ENCODE measurements at places on chromosomes 3 and 15. TPM values are rescaled to one million over a fixed set of nuclear protein-coding genes. Genes with fewer than 3 reads are reported as not detected.
A peak's percentile ranks its signal among the peaks of the same experiment; 100 is the strongest.

- no peak for DNase-seq
Measured at GRCh38 chr3:191345334-191345733, 15.0 kb upstream of the UTS2B start.

Gene CHDH
- 1.6 TPM for total RNA-seq

DNA sequence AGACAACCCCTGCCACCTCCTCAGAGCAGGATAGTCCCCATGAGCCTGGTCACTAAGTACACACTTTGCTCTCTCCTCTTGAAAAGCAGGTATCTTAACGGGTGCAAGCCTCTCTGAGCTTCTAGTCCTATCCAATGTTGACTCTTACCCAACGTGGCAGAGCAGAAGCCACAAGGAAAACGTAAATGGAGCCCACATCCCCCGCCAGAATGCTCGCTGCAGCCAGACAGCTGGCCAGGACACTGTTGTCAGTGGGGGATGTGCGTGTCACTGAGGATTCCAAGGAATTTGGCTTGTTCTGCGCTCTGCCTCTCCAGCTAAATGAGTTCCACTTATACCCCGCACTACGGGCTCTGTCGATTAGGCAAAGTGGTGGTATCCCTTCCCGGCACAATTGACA lies 67.8 kb upstream of the IGF1R start:
- DNase-seq: no peak

DNA sequence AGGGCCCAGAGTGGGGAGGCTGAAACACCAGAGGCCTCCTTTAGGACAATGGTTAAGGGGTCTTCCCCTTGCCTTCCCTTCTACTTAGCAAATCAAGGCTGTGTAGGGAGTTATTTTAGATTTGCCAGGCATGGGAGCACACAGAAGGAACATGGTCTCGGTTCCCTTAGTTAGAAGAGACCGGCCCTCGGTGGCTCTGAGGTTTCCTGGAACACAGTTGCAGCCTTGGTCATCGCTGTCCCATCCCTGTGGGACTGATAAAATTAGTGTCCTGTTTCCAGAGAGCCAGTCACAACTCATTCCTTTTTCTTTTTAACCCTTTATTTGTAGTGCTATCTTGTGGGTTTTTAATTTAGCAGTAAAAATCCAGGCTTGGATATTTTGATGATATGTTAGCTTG lies 81.4 kb downstream of the CRTC3 start:
- no peak for DNase-seq

- no peak for DNase-seq
Measured at GRCh38 chr15:70717237-70717793, 46.0 kb downstream of the UACA start.

Gene OR4F6
- total RNA-seq: not detected

- peak; percentile 67 for DNase-seq
Measured at GRCh38 chr3:179196098-179196497, 47.9 kb downstream of the PIK3CA start.

- no peak for DNase-seq
Measured at GRCh38 chr15:97981058-97981457, 20.6 kb downstream of the ARRDC4 start.

Gene STAB1
- total RNA-seq: 1.8 TPM

DNA sequence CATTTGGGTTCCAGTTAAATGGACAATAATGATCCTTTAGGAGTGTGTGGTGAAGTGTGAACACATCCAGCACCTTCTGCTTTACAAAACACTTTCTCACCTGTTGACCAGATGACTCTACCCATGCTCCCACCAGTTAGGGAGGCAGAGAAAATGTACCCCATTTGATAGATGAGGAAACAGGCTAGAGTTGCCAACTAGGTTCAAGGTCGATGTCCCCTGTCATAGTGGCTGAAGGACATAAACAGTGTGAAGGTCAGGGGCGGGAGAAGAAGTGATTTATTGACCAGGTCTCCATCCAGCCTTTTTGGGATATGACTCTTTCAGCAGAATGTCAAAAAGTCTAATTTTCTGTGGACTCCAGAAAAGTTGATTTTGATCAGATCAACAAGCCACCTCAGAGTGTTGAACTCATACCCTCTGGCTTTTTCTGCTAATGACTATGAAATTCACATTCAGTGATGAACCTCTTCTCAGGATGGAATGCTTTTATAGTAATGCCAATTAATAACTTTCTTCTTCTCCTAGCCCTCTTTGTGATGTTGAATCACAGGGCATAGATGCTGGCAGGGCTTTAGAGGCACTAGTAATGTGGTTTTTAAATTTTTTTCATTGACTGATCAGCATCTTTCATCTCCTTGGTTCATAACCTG lies 57.5 kb downstream of the CPN2 start:
- no peak for DNase-seq

DNA sequence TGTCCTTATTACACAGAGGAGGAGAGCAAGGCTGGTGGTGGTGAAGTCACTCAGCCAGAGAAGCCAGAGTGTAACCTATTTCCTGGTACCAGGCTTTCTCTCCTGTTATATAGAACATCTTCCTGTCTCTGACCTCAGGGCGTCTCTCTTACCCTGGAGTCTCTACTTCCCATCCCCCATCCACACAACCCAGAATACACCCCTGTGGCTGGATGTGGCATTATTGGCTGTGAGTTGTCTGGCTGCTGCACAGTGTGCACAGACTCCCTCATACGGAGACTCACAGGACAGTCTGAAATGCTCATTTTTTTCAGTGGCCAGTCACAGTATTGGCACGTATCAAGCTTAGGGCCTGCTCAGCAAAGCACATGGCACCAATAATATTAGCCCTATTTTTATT lies 8.6 kb downstream of the PODXL2 start:
- DNase-seq: peak; percentile 59

GRCh38 chr3:194269610-194270145 lies 81.5 kb downstream of the CPN2 start:
- no peak for DNase-seq

DNA sequence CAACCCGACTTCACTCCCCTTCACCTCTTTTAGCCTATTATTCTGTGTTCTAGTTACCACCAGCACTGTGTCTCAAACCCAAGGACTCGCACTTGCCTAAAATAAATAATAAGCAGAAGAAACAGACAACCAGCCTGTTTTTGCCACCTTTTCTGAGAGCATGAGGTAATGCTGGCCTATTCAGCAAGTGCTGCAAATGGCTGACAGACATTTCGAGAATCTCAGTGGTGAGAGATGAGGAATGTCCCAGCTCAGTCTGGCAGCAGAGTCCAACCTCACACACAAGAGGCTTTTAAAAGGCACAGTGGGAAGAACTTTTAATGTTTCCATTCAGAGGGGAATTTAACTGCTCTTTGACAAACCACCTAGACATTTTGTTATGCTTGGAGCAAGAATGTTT lies 143.3 kb upstream of the GMNC start:
- DNase-seq: no peak

- no peak for DNase-seq
Measured at GRCh38 chr15:38216763-38217162, 35.9 kb upstream of the SPRED1 start.

DNA sequence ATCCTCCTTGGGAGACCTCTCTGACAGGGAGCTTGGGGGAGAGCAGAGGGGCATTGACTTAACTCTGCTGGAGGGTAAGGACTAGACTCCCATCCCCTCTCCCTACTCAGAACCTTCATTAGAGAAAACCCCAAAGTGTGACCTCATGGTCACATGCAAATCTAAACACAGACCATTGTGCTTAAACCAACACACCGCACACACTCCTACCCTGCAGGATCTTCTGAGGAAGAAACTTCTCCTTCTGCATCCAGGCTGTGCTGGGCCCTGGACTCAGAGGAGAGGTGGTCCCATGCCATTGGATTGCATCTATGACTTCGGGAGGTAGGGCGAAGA lies 805 bp upstream of the PARP16 start:
- no peak for DNase-seq

DNA sequence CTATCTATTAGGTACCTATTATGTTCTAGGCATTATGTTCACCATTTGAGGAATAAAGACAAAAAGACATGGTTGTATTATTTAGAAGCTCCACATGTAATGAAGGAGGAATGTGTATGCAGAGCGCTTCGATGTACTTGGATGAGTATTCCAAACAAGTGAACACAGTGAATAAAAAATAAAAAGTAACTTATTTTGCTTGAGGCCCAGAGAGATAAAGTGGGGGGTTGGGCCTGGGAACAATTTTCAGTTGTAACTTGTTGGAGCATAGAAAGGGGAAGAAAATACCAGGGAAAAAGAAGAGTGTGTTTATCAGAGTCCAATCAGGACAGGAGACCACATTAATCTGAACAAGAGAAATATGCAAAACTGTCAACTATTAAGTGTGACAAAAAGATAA lies 445.7 kb upstream of the BCHE start:
- no peak for DNase-seq

GRCh38 chr15:91142106-91142744 lies 42.2 kb downstream of the SV2B start:
- DNase-seq: no peak

Gene CCR2
- total RNA-seq: 1.7 TPM
